Peyer's patch (tissue), 4 donors: ENCODE measurements at places on chromosomes 2 and 18.

GRCh38 chr2:235024931-235025773, 73.3 kb downstream of the SH3BP4 start:
- peak; percentile 84 for DNase-seq

DNA sequence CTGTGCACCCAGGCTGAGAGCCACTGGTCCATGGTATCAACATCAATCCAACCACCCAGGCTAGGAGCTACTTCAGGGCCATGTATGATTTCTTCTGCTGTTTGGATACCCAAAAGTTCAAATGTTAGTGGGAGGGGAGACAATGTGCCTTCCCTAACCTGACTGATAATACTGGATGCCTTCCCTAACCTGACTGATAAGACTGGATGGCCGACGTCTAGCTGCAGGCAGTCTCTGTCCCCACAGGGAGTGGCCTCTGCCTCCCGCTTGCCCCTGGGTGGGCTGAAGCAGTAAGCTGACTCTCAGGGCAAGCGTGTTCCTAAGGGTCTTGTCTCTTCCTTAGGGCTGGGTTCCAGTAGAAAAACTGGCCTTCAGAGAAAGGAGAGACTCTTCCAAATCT, 65.8 kb downstream of the ZAP70 start:
- no peak for DNase-seq

- DNase-seq, result no peak
Measured at GRCh38 chr2:119485336-119486110, 38.8 kb downstream of the SCTR start.

DNA sequence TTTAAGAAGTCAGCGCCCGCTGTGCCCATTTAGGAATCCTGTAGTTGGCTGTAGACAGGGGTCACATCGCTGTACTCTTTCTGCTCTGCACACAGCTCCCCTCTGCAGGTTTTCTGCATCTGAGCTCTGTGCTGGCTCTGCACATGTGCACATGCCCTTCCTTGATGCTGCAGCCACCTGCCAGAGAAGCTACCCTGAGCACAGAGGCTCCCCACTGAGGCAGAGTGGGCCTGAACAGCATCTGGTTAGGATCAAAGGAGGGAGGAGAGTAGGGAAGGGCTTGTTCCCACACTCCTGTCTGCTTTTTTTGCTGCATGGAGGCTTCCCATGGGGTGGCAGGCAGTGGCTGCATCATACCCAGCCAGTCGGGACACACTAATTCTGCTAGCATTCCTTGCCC, 238.9 kb downstream of the FHOD3 start:
- no peak for DNase-seq

DNA sequence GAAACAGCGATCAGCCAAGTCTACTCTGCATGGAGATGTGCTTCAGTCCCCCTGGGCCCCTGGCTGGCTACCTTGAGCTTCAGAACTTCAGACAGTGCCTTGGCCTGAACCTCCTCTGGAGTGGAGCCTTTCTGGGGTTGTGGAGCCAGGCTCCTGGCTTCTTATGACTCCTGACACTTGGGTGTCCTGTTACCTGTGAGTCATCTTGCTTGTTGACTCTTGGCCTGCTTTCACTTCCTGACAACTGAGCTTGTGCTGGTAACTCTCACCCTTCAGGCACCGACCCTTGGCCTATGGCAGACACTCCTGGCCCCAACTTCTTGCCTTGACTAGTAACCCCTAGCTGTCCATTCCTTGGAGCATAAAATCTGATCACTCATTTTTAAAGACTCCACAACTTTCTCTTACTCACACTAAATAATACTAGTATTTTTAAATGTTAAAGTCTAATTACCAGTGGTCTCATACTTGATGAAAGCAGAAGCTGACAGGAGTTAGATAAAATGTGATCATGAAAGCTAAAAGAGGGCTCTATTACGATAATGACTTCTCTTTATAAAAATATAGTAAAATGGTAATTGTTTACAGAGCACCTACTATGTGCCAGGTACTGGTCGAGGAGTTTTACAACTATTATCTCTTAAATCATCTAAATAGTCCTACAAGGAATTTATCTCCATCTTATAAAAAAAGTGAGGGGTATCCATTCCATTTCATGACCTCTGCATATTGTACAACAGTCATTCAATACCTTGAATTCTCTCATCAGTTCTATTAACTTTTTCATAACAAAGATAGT, 46.3 kb upstream of the VIT start:
- peak; percentile 61 for DNase-seq

GRCh38 chr2:237026981-237027711, 58.5 kb upstream of the COPS8 start:
- peak; percentile 23 for DNase-seq

- no peak for DNase-seq
Measured at GRCh38 chr18:31154181-31154580, 8.5 kb downstream of the DSC1 start.

- DNase-seq, result no peak
Measured at GRCh38 chr2:191321861-191322662, 76.9 kb downstream of the MYO1B start.

DNA sequence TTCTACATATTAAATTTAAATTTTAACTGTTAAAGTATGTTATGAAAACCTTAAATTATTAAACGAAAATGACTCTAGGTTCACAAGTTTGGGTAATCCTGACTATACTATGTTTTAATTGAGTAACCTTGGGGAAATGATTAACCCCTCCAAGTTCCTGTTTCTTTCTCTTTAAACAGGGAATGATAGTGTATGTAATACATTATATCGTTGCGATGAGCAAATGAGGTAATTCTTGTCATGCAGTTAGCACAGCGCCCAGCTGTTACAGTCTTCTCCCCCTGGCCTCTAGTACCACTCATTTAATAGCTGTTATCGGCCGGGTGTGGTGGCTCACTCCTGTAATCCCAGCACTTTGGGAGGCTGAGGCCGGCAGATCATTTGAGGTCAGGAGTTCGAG, 80.4 kb downstream of the MTA3 start:
- DNase-seq, result no peak

DNA sequence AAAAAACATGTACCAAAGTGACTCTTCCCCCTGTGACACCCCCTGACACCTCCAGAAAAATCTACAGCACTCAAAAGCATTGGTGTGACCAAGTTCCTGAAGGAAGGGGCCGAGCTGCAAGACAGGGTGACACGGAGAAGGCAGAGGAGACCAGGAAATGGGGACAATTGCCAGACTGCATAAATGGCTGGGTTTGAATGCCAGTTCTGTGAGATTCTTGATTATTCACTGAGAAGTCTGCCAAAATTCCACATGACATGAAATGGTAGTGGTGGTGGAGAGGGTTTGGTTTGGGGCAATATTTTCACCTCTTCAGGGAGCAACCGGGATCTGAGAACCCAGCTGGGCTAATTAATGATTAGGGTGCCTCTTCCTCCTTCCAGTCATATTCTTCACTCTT, 178.5 kb downstream of the ARL4C start:
- no peak for DNase-seq
